ENCODE measurements at places on chromosomes 1 and 21. TPM values are rescaled to one million over a fixed set of nuclear protein-coding genes. Genes with fewer than 3 reads are reported as not detected.

SFN gene
- total RNA-seq, result 47.5 TPM

- no peaks in the 10 kb centered on the region for H3K4me1 ChIP-seq
- H3K27ac ChIP-seq, result no peak overlapping the region
- no peaks in the 10 kb centered on the region for H3K27me3 ChIP-seq
- no peak overlapping the region for H3K4me3 ChIP-seq
- no peaks in the 10 kb centered on the region for H3K36me3 ChIP-seq
These were observed 236.6 kb upstream of the GJB5 start for GRCh38 chr1:34518146-34518699.

DNA sequence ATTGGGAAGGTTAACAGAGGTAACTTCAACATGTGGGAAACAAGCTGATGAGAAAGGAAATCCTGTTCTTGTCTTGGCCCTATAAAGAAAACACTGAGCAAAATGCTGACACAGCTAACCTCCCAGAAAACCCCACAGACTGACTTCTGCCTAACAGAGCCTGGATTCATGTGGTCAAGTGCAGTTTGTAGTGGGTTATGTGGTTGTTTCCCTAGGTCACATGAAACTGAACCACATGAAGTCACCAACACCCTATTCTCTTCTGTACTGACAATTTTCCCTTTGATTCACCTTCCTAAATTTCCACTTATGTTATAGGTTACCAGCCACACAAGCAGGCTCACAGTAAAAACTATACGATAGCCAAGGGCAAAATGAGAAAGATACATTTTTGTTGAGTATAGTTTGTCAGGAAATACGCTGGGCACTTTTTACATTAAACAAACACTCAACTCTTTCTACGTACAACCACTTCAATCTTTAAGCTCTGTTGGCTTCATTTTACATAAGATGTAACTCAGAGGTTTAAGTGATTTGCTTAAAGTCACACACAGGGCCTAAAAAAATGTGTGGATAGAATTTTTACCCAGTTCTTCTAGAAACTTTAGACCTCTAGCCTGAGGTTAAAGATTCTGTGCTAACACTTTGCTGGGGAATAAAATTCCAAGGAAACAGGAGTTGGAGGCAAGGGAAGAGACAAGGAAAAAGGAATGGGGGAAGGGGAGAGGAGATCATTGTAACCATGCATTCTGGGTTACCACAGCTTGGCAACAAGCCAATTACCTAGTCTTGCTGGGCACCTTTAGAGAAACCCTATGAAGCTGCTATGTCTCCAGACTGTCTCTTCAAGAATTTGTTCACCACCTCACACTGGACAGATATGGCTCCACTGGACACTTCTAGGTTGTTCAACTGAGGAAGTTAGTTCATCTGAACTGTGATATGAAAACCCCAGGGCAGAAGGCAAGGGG is 601.6 kb upstream of the USP24 start:
- peaks cover 16% of the 10 kb centered on the region for H3K4me1 ChIP-seq
- no peak overlapping the region for H3K4me3 ChIP-seq
- H3K27ac ChIP-seq, result no peak overlapping the region
- no peak for DNase-seq
- H3K36me3 ChIP-seq, result no peaks in the 10 kb centered on the region

DNA sequence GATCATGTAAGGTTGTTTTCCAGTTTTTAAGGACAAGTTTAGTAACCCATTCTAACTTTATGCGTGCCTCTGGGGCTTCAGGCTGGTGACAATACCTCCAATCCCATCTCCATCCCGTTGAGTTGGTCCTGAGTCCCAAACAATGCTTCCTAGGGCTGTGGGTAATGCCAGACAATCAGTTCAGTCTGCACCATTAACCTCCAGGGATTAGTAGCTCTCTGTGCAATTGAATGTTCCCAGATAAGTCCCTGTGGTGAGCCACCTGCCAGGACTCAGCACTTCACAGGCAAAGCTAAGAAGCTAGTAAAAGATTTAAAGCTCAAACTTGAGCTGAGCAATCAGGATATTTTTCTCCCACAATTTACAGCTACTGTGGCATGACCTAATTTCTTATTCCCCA is 462.2 kb upstream of the PTBP2 start:
- no peak overlapping the region for H3K27ac ChIP-seq
- no peak overlapping the region for H3K4me3 ChIP-seq

DNA sequence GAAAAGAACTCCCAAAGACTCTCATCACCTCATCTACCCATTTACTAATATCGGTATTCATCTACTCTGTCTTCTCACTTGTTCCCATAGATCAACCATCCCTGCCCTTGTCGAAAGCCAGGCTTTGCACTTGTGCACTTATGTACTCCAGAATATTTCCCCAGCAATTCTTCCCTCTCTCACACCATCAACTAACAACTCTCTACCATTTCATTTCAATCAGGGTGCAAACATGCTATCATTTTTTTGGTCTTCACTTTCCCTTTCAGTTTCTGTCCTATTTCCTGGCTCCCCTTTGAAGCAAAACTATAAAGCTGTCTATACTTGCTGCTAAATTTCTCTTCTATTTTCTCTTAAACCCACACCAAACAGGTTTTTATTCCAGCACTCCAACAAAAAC is 6.7 kb downstream of the C1orf105 start:
- H3K36me3 ChIP-seq, result no peaks in the 10 kb centered on the region
- peaks cover 4% of the 10 kb centered on the region for H3K4me1 ChIP-seq
- H3K4me3 ChIP-seq, result no peak overlapping the region
- DNase-seq, result no peak
- no peaks in the 10 kb centered on the region for H3K27me3 ChIP-seq
- H3K27ac ChIP-seq, result no peak overlapping the region

DNA sequence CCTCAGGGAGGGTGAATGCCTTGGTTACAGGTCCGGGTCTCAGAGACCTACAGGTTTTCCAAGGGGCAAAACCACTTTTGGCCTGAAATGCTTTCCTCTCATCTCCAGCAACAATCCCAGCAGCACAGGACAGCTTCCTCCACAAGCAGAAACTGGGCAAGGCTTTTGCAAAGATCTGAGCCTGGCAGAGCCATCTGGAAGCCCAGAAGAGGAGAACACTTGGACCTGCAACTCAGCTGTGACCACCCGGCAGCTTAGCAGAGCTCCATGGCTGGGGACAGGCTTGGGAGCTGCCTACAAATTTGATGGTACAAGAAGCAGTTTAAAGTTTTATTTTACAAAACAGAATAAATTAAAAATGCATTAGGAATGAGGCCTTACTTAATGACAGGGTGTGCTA is 90.0 kb upstream of the KCND3 start:
- no peaks in the 10 kb centered on the region for H3K27me3 ChIP-seq
- DNase-seq, result no peak
- no peaks in the 10 kb centered on the region for H3K4me1 ChIP-seq
- no peak overlapping the region for H3K27ac ChIP-seq

DNA sequence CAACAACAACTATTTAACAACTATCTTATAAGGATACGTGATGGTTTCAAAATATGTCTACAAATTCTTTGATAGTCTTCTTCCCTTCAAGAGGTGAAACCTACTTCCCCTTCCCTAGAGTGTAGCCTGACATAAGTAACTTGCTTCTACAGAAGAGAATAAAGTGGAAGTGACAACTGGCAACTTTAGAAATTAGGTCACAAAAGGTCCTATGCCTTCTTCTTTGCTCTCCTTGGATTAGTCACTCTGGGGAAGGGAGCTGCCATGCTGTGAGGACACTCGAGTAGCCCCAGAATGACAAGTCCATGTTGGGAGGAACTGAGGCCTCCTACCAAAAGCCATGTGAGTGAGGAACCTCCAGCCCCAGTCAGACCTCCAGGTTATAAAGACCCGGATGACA is 19.2 kb downstream of the EFCAB14 start:
- H3K4me3 ChIP-seq, result no peak overlapping the region
- H3K27me3 ChIP-seq, result no peaks in the 10 kb centered on the region
- peaks cover 9% of the 10 kb centered on the region for H3K4me1 ChIP-seq

DNA sequence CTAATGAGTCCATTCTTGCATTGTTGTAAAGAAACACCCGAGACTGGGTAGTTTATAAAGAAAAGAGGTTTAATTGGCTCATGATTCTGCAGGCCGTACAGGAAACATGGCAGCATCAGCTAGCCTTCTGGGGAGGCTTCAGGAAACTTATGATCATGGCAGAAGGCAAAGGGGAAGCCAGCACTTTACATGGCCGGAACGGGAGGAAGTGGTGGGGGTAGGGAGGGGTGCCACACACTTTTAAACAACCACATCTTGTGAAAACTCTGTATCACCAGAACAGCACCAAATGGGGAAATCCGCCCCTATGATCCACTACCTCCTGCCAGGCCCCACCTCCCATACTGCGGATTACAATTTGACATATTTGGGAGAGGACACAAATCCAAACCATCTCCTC is 43.9 kb downstream of the NOS1AP start:
- H3K27me3 ChIP-seq, result no peaks in the 10 kb centered on the region
- H3K36me3 ChIP-seq, result no peaks in the 10 kb centered on the region
- H3K27ac ChIP-seq, result no peak overlapping the region
- no peak for DNase-seq
- no peaks in the 10 kb centered on the region for H3K4me1 ChIP-seq
- no peak overlapping the region for H3K4me3 ChIP-seq

DNA sequence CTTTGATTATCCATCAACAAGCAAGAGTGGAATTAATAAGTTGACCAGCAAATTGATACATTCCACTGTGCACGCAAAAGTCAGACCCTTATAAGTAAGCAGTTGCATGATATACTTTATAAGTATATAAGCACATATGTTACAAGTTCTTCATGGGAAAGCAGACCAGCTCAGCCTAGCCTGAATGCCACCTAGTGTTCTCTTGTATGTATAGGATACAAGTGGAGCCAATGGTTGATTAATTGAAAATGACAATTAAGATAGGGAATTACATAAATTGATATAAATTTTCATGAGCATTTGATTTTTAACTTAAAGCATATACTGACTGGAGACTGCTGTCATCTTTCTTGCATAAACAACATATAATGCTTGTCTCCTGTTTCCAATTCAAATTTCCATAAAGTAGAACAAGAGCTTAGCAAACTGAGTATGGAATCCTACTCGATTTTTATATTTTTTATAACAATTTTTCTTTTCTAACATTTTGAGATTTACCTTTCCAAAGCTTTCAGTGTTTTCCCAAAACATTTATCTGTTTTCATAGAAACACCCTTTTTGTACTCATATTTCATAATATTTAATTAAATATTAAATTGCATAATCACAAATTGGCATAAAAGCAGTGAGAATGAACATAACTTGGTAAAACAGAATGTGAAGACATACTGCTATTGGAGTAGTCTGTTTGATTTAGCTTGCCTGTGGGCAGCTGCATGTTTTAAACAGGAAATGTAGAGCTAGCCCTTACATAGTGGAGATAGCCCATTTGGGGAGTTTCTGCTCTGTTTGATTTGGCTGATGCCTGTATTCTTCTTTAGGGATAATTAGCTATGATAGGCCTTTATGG is 62.8 kb downstream of the MAGI3 start:
- H3K4me3 ChIP-seq, result no peak overlapping the region
- peaks cover 17% of the 10 kb centered on the region for H3K4me1 ChIP-seq
- H3K27me3 ChIP-seq, result no peaks in the 10 kb centered on the region
- peak overlapping the region; percentile 25 for H3K27ac ChIP-seq

CELA3A gene
- total RNA-seq, result not detected

- no peaks in the 10 kb centered on the region for H3K36me3 ChIP-seq
- H3K4me1 ChIP-seq, result no peaks in the 10 kb centered on the region
- H3K27me3 ChIP-seq, result no peaks in the 10 kb centered on the region
- no peak overlapping the region for H3K27ac ChIP-seq
- no peak overlapping the region for H3K4me3 ChIP-seq
These were observed 59.0 kb upstream of the C8B start for GRCh38 chr1:57024855-57025254.

DNA sequence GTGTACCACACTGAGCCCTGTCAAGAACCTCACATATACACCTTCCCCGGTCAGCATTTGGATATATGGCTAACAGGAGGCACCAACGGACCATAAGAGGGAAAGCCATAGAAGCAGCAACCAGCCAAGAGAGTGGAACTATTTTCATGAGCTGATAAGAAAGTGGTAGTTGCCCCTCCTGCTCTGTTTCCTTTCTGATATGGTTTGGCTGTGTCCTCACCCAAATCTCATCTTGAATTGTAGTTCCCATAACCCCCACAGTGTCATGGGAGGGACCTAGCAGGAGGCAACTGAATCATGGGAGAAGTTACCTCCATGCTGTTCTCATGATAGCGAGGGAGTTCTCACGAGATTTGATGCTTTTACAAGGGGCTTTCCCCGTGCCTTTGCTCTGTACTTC is 366.1 kb upstream of the DAB1 start:
- DNase-seq, result no peak
- H3K36me3 ChIP-seq, result no peaks in the 10 kb centered on the region
- no peaks in the 10 kb centered on the region for H3K27me3 ChIP-seq
- H3K4me1 ChIP-seq, result no peaks in the 10 kb centered on the region
- H3K27ac ChIP-seq, result no peak overlapping the region
- no peak overlapping the region for H3K4me3 ChIP-seq

DNA sequence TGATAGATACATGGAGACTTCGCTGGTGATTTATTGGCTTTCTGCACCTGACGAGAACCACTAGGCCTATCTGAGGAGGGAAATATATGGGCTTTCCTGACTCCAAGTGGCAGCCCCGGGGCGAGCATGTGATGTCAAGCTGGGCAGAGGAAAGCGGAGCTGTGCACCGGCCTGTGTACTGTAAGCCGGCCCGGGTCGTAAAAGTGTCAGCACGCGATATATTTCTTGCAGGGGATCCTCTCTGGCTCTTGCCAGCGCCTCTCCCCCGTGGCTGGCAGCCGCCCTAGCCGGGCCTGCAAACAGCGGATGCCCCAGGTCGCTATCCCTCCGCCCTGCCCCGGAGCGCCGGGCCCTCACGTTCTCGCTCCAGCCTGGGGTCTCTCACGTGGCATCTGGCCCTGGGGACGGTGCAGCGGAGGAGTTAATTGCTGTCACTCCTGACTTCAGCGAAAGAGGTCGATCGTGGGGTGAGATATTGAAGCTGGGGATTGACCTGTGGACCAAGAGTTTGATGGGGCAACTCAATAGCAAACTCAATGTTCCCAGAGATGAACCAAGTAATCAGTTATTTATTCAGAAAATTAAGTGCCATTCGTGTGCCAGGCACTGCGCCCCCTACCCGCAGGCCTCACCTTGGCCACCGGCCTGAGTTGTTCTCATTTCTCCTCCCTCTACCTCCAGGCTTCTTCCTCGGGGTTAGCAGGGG is 41.0 kb upstream of the HAO2 start:
- peaks cover 14% of the 10 kb centered on the region for H3K4me1 ChIP-seq
- peak; percentile 46 for DNase-seq
- peaks cover 6% of the 10 kb centered on the region for H3K27me3 ChIP-seq
- no peaks in the 10 kb centered on the region for H3K36me3 ChIP-seq

- peaks cover 22% of the 10 kb centered on the region for H3K4me1 ChIP-seq
- H3K27me3 ChIP-seq, result no peaks in the 10 kb centered on the region
- no peak for DNase-seq
- peak overlapping the region; percentile 17 for H3K4me3 ChIP-seq
- H3K36me3 ChIP-seq, result no peaks in the 10 kb centered on the region
These were observed 111.9 kb downstream of the PTPN14 start for GRCh38 chr1:214439352-214440119.
